GOT3 (cell line): ENCODE measurements at places on chromosomes 5 and 9.

GRCh38 chr5:163867324-163867723, 361.9 kb downstream of the MAT2B start:
- DNase-seq: no peak

GRCh38 chr5:174943785-174944184, 219.4 kb downstream of the MSX2 start:
- no peak for DNase-seq

DNA sequence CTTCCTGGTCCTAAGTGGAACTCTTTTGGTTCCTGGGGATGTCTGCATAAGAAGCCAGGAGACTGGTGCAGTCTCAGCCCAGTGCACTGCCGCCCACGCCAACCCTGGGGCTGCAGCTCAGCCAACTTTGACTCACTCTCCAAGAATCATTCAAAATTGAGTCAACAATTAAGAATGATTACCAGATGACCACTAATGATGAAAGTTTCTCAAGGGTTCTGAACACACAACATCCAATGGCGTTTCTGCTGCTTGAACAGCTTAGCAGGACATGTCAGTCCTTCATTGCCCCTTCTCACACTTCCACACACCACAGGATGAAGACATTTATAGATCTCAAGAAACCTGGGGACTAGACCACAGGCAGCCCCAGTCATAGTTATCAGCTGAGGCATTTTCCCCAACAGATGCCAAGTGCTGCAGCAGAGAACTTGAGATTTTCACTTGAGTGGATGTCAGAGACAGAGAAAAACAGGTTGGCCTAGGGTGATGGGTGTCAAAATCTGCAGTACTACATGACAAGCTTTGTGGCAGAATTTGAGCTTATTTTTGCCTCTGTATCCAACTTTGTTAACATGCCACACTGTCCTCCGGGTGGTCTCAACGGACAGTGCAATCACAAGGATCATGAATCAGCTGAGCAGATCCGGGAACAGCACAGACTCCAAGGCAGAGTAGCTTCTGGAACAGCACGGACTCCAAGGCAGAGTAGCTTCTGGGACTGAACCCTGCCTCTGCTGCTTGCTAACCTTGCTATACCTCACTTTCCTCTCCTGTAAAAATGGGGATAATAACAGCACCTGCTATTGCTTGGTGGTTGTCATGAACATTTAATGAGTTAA, 356.1 kb downstream of the SPOCK1 start:
- peak; percentile 70 for DNase-seq

DNA sequence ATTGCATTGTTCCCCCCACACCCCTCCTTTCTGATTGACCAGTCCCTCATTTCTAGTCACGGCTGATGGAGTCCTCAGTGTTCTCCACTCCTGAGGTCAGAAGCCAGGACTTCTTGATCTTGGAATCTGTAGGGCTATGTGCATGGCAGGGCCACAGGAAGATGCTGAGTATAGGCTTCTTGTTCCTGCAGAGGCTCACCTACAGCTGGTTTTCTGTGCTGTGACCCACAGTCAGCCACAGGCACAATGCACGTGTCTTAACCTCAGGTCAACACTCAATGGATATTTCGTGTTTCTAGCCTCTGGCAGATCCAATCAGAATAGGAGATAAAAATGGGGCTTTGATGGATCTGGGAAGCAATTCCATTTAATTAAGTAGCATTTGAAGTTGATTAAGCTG, 14.3 kb upstream of the CXCL14 start:
- DNase-seq: no peak

DNA sequence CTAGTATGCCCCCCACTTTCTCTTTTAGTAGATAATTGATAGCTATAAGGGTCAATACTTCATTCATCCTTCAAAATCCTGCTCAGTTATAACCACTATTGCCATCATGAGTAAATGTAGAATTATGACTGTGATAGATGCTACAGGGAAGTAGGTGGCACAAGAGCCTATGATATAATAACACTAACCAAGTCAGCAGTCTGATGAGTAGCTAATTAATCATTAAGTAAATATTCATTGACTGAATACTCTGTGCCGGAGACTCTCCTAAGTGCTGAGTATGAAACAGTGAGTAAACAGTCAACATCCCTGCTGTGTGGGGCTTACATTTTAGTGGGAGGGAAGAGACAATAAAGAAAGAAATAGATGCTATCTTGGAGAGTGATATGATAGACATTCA, 430.3 kb upstream of the ZNF462 start:
- no peak for DNase-seq

- no peak for DNase-seq
These were observed 4.2 kb downstream of the GTF3C4 start for GRCh38 chr9:132674485-132674884.

DNA sequence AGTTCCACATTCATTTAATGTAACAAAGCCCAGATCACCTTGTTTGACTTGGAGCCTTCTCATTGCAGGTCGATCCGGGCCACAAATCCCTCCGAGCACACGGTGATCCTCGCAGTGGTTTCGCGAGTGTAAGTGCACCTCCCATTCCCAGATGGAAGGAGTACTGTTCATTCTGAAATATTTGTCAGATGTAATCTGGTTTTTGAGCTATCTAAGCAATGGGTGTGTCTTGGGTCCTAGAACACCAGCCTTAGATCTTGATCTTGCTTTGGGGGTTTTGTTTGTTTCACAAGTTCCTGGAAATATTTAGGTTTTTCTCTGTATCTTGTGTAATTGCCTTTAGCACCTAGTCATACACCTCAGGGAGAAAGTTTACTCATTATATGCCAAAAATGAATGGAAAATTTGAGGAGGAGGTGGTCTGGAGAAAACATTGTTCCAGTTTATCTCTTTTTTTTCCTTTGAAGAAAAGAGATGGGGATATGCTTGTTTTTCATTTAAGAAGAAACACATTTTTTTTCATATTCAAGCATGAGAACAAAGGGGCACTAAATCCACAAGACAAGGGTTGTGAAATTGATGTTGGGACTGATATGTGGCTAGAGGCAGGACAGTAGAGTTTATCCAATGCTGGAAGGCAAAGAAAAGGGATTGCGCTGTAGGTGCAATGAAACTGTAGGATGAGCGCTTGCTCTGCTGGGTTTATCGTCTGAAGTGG, 118.6 kb downstream of the PDE8B start:
- no peak for DNase-seq

DNA sequence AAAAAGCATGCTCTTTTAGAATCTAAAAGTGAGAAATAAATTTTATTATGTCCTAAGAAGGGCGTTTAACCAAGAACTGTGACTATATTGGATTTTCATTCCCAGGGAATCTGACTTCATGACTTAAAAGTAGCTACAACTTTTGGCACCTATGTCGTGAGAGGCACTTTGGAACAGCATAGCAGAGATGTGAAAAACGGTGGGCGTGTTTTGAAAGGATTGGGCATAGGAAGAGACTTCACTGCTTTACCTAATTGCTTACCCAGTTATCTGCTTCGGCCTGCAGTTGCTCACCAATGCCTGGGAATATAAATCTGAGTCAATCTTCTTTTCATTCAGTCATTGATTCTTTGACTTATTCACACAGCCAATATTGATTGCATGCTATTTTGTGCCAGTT, 363.4 kb downstream of the DNAH5 start:
- DNase-seq: no peak

DNA sequence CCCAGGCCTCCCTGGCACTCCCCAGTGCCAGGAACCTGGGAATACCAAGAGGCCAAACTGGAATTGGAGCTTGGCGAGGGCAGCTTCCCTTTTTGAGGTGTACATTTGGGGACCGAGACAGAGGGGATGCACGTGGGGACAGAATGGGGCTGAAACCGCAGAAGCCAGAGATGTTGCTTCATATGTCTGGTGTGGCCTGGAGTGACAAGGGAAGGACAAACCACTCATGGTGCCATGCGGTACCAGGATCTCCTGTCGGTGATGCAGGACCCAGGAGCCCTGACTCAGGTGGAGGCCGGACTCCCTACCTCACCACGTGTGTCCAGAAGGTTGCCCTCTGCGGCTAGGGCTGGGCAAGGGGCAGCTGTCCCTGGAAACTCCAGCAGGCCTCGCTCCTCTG, 4.0 kb upstream of the CSF2 start:
- DNase-seq: no peak

DNA sequence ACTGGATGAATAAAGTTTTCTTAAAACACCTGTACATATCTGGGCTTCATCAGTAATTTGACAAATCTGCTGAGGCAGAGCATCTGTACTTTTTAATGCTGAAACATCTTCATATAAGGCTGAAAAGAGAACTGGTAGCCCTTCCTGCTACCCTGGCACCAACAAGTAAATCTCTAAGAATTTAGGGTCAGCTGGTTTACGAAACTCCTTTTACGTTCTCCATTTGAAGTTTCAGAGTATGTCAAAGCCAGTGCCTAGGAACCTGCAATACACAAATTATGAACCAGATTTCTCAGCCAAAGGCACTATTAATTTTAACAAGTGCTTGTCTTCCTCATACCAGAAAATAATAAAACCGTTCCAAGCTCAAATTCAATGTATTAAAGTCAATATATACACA, 3.8 kb downstream of the ZFAND5 start:
- DNase-seq: no peak

- DNase-seq: no peak
These were observed 64.3 kb downstream of the GOLM1 start for GRCh38 chr9:86034863-86035734.

- DNase-seq: no peak
These were observed 233.8 kb upstream of the TMEM161B start for GRCh38 chr5:88502179-88503040.

DNA sequence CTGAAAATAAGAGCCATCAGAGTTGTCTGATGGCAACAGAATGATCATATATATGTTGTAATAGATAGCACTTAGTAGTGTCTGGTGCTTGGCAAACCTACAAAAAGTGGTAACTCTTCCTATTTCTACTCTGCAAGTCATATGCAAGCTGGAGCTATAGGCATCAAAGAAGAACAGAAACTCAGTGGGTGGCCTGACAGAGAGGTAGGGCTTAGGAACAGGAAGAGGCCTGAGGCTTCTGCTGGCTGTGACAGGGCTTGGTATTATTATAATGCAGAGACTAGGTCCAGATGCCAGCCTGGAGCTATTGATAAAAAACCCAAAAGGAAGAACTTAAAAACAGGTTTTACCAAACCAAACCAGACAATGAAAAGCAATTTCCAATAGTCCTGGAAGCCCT, 4.4 kb upstream of the DIAPH1 start:
- no peak for DNase-seq

- no peak for DNase-seq
These were observed 584.3 kb downstream of the BNC2 start for GRCh38 chr9:16286160-16286559.

DNA sequence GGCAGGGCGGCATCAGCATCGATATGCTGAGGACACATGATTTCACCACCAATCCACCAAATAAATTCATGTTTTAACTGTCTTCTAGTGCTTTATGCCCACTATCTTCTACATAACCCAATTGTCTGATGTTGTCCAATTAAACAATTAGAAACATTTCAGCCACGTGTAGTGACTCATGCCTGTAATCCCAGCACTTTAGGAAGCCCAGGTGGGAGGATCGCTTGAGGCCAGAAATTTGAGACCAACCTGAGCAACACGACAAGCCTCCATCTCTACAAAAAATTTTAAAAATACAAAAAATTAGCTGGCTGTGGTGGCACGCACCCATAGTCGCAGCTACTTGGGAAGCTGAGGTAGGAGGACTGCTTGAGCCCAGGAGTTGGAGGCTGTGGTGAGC, 128.1 kb downstream of the MYO10 start:
- no peak for DNase-seq

DNA sequence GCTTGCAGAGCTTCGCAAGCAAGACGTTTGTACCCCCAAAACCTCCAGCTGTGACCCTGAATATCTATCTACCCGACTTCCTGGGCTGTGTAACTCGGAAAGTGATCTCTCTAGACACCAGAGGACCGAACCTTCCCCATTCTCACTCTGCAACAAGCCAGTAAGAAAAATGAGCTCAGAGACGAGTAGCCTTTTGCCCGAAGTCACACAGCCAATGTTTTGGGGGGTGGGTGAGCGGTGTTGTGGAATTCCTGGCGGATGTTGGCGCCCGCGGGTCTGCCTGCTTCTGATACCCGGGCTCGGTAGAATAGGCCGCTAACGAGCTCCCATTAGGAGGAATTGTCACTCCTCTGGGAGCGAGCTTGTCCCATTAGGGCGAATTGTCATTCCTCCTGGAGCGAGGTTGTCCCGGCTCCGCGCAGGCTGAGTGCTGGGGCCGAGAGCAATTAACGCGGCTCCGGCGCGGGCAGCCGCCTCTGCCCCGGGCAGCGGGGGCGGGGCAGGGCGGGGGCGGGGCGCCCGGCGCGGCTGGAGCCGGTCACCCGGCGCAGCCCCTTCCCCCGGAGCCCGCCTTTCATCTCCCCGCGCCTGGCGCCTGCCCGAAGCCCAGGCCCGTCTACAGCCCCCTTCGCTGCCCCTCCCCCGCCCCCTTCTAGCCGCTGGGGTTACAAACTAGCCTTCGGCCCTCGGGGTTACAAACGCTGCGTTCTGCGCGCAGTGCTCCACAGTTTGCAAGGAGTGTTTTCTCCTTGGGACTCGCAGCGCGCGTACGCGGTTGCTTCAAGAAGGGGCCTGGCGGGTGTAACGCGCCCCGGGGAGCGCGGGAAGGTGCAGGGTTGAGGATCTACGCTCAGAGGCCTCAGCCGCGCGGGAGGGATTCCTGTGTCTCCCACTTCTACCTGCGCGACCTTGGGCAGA, 3.5 kb upstream of the MSX2 start:
- no peak for DNase-seq
